ENCODE measurements at places on chromosomes 16 and 17.

DNA sequence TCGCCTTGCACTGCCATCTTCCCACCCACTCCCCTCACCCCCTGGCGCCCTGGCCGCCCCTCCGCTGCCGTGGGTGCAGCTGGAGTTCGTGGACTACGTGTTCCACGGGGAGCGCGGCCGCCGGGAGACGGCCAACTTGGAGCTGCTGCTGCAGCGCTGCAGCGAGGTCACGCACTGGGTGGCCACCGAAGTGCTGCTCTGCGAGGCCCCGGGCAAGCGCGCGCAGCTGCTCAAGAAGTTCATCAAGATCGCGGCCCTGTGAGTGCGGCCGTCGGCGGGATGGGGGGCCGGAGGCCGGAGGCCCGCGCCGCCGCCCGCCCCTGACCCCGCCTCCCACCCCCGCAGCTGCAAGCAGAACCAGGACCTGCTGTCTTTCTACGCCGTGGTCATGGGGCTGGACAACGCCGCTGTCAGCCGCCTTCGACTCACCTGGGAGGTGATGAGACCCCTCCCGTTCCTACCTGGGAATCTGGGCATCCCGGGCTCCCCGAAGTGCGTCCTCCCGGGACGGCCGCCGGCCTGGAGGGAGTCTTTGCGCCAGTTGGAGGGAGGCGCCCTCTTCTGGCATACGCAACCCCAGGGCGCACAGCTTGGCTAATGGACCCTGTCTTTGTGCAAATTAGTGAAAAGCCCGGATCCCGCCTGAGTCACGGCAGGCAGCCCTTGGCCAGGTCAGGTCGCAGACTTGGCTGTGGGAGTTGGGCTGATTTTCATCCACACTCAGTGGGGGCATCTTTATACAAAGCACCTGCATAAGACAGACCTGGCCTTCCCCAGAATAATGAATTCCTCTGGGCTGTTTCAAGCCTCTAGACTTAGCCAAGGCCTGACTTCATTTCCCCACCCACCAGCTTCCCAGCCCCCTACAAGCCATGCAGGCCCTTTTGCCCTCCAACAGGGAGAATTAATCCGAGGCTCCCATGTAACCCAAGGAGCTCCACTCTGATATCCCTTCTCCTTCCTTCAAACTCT, 14.3 kb downstream of the RAPGEFL1 start:
- DNase-seq = peak; percentile 88

GRCh38 chr16:56298948-56299596, 107.8 kb downstream of the GNAO1 start:
- DNase-seq = no peak

DNA sequence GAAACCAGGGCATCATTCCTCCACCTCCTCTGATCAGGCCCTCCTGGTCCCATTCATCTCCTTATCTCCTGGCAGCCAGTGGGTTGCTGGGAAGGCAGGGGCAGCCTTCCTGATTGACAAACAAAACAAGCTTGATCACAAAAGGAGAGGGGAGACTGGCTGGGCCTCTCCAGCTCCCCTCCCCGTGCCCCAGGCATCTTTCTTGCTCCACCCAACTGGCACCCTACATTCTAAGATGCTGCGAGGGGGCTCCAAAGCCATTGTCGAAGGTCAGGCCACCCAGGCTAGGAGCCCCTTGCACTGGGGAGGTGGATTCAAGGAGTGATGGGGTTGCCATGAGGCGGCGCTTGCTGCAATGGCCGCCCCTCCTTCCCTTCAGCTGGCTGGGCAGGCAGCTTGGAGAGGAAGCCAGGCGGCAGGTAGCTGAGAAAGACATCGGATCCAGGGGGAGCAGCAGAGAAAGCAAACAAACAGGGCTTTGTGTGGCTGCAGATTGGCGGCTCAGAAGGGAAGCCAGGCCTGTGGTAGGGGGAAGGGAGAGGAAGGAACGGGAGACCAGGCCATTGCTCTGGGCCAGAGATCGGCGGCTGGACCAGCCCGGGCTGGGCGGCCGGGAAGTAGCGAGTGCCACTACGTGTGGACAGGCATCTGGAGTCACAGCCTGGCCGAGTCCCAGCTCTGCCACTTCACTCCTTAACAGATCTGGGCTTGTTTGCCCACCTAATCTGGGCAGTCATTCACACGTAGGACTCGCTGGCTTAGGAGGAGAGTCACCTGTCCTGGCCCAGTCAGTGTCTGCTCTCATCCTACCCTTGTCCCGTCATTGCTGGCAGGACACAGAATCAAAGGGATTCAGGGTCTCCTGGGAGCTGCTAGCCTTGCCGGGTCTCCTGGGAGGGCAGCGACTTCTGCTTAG, 12.3 kb downstream of the RAI1 start:
- DNase-seq = no peak

GRCh38 chr16:85824161-85825135, 25.0 kb downstream of the COX4I1 start:
- no peak for DNase-seq

DNA sequence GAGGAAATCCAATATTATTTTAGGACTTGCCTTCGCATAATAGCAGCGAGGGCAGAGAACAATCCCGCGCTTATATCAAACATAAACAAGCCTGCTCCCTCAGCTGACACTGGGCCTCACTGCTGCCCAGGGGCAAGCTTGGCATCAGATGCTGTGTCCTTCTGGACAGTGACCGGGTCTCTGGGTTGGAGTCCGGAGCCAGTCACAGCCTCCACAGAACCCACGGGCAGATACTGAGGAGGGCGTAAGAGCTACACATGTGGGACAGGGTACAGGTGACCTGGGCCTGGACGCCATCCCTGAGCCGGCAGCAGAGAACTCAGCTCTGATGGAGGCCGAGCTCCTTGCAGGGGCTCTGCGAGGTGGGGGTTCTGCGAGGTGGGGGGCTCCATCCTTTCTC, 14.7 kb upstream of the ZNF469 start:
- no peak for DNase-seq

All from HTR-8/SVneo (cell line).